T-helper 17 cell (primary cell): ENCODE measurements at places on chromosomes 4 and X. TPM values are rescaled to one million over a fixed set of nuclear protein-coding genes. Genes with fewer than 3 reads are reported as not detected.

NEUROG2 gene
- total RNA-seq, result not detected

NLGN4X gene
- not detected for total RNA-seq

CTAG1A gene
- total RNA-seq, result not detected

SATL1 gene
- not detected for total RNA-seq

TCEAL9 gene
- total RNA-seq, result not detected

RNF175 gene
- not detected for total RNA-seq

PJA1 gene
- total RNA-seq, result 18.7 TPM

GUCY1A1 gene
- total RNA-seq, result 14.1 TPM

NPY1R gene
- not detected for total RNA-seq

PPEF2 gene
- 0.15 TPM for total RNA-seq

DNA sequence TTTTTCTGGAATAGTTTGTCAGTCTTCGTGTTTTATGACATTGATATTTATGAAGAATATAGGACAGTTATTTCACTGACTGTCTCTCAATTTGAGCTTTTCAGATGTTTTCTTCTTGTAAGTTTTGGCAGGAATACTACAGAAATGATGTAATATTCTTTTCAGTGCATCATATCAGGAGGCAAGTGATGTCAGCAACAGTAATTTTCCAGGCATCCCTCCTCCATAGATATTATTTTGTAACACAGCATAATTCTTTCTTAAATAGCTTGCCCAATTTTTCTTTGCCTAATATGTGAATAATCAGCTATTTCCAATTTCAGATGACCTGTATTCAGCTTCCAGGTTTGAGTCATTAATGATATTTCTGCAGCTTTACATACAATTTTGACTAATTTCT lies 211.1 kb downstream of the ADGRL3 start:
- no peak for DNase-seq

- DNase-seq, result no peak
Observed at GRCh38 chrX:25204182-25204581, 188.4 kb upstream of the ARX start.

DNA sequence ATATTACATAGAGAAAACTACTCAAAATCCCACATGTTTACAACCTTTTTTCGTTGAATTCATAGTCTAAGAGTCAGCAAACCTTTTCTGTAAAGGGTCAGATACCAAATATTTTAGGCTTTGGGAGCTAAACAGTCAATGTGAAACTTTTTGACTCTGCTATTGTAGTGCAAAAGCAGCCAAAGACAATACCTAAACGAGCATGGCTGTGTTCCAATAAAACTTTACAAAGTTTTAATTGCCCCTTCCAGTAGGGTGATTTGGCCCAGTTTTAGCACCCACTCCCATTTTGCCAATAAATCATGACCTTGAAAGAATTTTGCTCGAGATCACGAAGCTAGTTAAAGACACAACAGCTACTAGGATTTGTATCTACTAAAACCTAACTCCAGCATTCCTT lies 147.2 kb downstream of the ANKRD50 start:
- DNase-seq, result no peak

GRCh38 chr4:10050721-10051120 lies 29.4 kb upstream of the SLC2A9 start:
- DNase-seq, result no peak

DNA sequence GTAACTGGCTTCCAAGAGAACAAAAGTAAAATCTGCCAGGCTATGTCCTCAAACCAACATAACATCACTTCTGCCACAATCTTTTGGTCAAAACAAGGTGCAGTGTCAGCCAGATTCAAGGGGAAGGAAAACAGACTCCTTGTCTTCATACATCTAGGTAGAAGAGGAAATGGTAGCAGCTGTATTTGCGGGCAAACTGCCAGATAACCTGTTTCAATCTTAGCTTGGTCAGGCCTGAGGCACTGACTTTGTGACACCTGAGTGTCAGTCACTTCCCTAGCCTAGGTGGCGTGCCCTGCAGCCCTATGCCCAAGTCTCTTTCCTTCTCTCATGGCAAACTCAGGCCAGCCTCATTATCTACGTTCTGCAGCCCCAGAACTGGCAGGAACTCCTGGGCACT lies 146.2 kb upstream of the JADE1 start:
- DNase-seq, result no peak

GRCh38 chr4:127048376-127049044 lies 584.2 kb upstream of the INTU start:
- DNase-seq, result no peak

- DNase-seq, result no peak
Observed at GRCh38 chr4:132958457-132959263, 190.4 kb upstream of the PCDH10 start.

- no peak for DNase-seq
Observed at GRCh38 chr4:66275411-66276038, 605.2 kb upstream of the EPHA5 start.

DNA sequence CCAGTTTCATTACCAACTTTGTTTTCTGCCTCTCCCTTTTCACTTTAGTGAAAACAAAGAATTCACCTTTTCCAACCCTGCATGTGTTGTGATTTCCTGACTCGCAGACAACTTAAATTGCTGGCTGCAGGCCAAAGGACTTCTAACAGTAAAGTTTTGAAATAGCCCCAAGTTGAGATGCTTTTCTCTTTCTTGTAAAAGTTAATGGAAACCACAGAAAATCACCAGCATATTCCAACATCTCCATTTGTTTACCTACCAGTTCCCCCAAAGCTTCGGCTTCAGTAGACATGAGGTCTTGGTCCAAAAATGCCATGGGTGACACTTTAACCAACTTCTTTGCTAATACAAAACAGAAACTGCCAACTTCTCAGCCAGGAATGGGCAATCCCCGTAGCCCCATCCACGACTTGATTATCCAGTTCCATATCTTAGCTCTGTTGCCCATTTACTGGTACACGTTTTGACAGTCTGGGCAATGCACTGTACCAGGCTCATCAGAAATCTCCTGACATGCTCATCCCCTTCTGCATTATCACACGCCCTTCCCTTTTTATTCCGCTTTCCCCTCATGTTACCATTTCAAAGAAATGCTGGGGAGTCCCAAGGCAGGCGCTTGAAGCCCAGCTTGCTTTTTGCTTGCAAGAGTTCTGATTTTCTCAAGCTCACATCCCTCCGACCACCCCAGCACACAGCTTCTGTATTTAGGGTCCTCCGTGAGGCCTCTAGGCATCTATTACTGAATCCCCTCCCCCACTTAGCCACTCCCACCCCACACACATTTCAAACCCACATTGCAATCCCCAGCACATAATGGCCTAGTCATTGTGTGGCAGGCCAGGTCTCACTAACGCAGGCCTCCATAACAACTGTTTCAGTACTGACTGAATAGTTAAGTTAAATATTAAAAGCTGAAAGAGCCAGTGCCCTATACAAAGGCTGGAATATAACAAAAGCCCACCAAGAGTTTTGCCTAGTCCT lies 137.9 kb upstream of the S100G start:
- DNase-seq, result no peak
